ENCODE measurements at places on chromosomes 5 and 9. TPM values are rescaled to one million over a fixed set of nuclear protein-coding genes. Genes with fewer than 3 reads are reported as not detected.

DNA sequence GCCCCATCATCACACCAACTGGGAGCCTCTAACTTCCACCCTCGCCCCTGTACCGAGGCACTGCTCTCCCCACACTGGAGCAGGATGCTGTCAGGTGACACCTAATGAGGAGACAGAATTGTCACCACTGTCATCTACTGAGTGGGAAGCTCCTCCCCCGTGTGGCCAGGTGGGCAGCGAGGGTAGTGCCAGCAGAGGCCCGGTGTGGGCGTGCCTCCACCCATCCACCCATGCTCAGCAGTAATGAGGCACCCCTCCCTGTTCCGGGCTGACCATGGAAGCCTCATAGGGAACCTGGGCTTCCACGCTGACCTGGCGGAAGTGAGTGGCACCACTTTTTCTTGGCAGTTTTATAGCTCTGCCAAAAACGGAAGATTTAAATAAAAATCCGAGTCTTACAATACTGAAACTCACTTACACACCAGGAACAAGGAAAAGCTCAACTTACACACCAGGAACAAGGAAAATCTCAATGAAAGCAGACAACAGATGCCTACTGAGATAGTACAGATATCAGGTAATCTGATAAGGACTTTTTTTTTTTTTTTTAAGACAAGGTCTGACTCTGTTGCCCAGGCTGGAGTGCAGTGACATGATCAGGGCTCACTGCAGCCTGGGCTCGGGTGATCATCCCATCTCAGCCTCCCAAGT lies 30.6 kb upstream of the ASS1 start:
- DNase-seq: no peak
- no peak overlapping the region for H3K27ac ChIP-seq
- no peak overlapping the region for H3K4me3 ChIP-seq

GRCh38 chr9:76374783-76375559 lies 19.3 kb downstream of the RFK start:
- H3K36me3 ChIP-seq: no peaks in the 10 kb centered on the region
- DNase-seq: no peak
- no peak overlapping the region for H3K4me3 ChIP-seq

The LYRM7 gene
- total RNA-seq: 11.6 TPM

DNA sequence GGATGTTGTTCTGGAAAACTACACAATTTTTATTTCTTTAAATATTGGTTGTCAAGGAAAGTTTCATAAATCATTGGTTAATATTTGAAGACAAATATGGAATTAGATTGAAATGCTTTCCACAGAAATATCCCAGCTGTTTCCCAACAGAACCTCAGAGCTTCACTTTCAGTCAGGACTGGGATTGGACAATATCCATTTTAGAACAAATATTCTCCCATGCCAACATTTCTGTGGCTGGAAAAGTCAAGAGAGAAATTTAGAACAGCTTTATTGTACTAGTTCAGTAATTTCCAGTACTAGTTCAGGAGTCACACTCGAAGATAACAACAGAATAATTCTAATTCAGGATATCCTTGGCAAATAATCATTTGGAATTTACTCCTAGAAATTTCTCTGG lies 116.1 kb upstream of the TUT7 start:
- no peak overlapping the region for H3K27ac ChIP-seq
- no peak for DNase-seq
- H3K27me3 ChIP-seq: no peaks in the 10 kb centered on the region
- no peaks in the 10 kb centered on the region for H3K4me1 ChIP-seq
- no peak overlapping the region for H3K4me3 ChIP-seq

GRCh38 chr9:114426046-114426948 lies 38.5 kb upstream of the AKNA start:
- H3K4me1 ChIP-seq: no peaks in the 10 kb centered on the region
- DNase-seq: no peak
- no peak overlapping the region for H3K4me3 ChIP-seq
- no peak overlapping the region for H3K27ac ChIP-seq
- H3K27me3 ChIP-seq: no peaks in the 10 kb centered on the region
- no peaks in the 10 kb centered on the region for H3K36me3 ChIP-seq

The CCDC192 gene
- total RNA-seq: not detected

- DNase-seq: no peak
- no peak overlapping the region for H3K27ac ChIP-seq
- no peak overlapping the region for H3K4me3 ChIP-seq
- H3K27me3 ChIP-seq: no peaks in the 10 kb centered on the region
- H3K4me1 ChIP-seq: no peaks in the 10 kb centered on the region
- no peaks in the 10 kb centered on the region for H3K36me3 ChIP-seq
Measured at GRCh38 chr5:177103523-177104253, 17.0 kb downstream of the FGFR4 start.

GRCh38 chr9:131330814-131331600 lies 41.5 kb downstream of the PLPP7 start:
- H3K27me3 ChIP-seq: no peaks in the 10 kb centered on the region
- no peak overlapping the region for H3K27ac ChIP-seq
- DNase-seq: no peak
- H3K36me3 ChIP-seq: no peaks in the 10 kb centered on the region
- no peaks in the 10 kb centered on the region for H3K4me1 ChIP-seq

The PHF24 gene
- not detected for total RNA-seq

GRCh38 chr5:8906303-8906967 lies 639.4 kb downstream of the SEMA5A start:
- no peaks in the 10 kb centered on the region for H3K27me3 ChIP-seq
- DNase-seq: no peak
- no peak overlapping the region for H3K4me3 ChIP-seq
- no peak overlapping the region for H3K27ac ChIP-seq
- no peaks in the 10 kb centered on the region for H3K4me1 ChIP-seq

DNA sequence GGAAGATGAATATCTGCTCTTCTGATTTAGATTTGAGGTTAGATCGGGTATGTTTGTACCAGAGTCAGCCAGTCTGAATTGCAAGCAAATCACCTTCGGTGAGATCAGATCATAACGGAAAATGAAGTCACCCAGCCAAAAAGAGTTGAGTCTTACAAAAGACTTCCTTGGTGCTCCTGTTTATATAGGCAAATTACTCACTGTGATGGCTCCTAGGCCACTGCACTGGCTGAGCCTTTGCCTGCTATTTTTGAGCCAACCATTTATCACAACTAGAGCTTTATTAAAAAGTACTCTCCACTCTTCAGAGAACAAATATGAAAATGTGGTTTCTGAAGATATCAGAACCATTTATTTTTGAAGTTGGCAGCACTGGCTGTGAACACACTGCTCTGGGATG lies 277.7 kb upstream of the PCSK5 start:
- no peaks in the 10 kb centered on the region for H3K4me1 ChIP-seq
- no peak for DNase-seq
- no peaks in the 10 kb centered on the region for H3K27me3 ChIP-seq
- H3K36me3 ChIP-seq: no peaks in the 10 kb centered on the region

DNA sequence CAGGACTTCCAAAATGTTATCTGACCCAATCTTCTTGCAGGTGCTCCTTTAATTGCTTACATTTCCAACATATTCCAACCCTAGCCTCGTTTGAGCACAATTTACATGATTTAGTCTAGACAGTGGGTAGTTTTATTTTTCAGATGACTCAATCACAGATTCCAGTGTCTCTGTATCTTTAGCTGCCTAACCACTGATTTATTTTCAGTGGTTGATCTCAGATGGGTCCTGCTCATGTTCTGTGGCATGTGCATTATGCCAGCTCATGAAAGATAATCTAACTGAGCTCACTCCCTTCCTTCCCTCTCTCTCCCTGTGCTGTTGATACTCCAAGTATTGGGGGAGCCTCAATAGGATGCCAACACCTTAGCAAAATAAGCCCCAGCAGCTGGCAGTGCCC lies 106.1 kb upstream of the ICE1 start:
- no peak overlapping the region for H3K4me3 ChIP-seq
- H3K27ac ChIP-seq: no peak overlapping the region
- H3K27me3 ChIP-seq: no peaks in the 10 kb centered on the region
- no peaks in the 10 kb centered on the region for H3K4me1 ChIP-seq
- no peak for DNase-seq

The PCDHA5 gene
- not detected for total RNA-seq

DNA sequence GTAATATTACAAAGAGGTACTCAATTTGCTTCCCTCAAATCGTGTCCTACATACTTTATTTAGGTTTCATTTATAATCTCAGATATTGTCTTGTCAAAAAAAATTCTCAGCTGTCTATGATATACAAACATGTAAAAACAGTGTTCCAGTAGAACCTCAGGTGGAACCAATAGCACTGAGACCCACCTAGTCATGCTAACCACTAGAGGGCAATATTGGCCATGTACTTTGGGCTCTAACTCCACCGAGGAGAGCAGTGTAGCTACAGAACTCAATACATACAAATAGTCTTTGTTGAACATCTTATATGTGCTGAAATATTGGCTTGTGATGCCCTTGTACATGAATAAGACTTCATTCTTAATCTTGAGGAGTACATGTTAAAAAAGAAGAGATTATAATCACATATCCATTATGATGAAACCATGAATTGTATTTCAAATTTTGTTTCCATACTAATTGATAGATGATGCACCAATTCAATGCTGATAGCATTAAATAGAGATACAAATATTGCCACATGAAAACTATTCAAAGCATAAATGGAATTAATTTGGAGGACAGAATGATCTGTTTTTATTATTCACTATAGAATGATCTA lies 71.2 kb upstream of the CNTLN start:
- no peaks in the 10 kb centered on the region for H3K27me3 ChIP-seq
- H3K27ac ChIP-seq: no peak overlapping the region
- H3K36me3 ChIP-seq: no peaks in the 10 kb centered on the region
- H3K4me1 ChIP-seq: no peaks in the 10 kb centered on the region

- H3K36me3 ChIP-seq: no peaks in the 10 kb centered on the region
- DNase-seq: no peak
- no peaks in the 10 kb centered on the region for H3K27me3 ChIP-seq
- no peak overlapping the region for H3K27ac ChIP-seq
- H3K4me1 ChIP-seq: no peaks in the 10 kb centered on the region
Measured at GRCh38 chr5:90981821-90982220, 401.3 kb downstream of the ARRDC3 start.

GRCh38 chr5:107363768-107364167 lies 307.0 kb downstream of the EFNA5 start:
- H3K4me1 ChIP-seq: peaks cover 11% of the 10 kb centered on the region
- no peak for DNase-seq
- H3K36me3 ChIP-seq: no peaks in the 10 kb centered on the region
- H3K27me3 ChIP-seq: no peaks in the 10 kb centered on the region

GRCh38 chr5:77936365-77936693 lies 160.2 kb upstream of the TBCA start:
- H3K27ac ChIP-seq: no peak overlapping the region
- H3K4me1 ChIP-seq: peaks cover 22% of the 10 kb centered on the region
- no peak overlapping the region for H3K4me3 ChIP-seq
- H3K27me3 ChIP-seq: no peaks in the 10 kb centered on the region

DNA sequence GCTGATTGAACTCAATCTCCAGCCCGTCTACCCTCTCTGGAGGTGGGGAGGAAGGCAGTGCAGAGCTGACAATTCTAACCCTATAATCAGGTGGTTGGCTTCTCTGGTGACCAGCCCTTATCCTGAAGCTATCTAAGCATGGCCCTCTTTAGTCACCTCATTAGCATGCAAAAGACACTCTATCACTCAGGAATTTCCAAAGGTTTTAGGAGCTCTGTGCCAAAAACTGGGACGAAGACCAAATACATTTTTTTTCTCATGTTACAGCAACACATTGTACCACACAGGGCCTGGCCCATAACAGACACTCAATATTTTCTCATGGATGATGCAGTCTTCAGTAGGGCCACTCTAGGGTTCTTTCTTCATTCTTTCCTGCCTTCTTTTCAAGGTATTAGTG lies 118.8 kb upstream of the VLDLR start:
- no peaks in the 10 kb centered on the region for H3K36me3 ChIP-seq
- no peaks in the 10 kb centered on the region for H3K27me3 ChIP-seq
- no peak overlapping the region for H3K27ac ChIP-seq
- no peak overlapping the region for H3K4me3 ChIP-seq
- no peak for DNase-seq

DNA sequence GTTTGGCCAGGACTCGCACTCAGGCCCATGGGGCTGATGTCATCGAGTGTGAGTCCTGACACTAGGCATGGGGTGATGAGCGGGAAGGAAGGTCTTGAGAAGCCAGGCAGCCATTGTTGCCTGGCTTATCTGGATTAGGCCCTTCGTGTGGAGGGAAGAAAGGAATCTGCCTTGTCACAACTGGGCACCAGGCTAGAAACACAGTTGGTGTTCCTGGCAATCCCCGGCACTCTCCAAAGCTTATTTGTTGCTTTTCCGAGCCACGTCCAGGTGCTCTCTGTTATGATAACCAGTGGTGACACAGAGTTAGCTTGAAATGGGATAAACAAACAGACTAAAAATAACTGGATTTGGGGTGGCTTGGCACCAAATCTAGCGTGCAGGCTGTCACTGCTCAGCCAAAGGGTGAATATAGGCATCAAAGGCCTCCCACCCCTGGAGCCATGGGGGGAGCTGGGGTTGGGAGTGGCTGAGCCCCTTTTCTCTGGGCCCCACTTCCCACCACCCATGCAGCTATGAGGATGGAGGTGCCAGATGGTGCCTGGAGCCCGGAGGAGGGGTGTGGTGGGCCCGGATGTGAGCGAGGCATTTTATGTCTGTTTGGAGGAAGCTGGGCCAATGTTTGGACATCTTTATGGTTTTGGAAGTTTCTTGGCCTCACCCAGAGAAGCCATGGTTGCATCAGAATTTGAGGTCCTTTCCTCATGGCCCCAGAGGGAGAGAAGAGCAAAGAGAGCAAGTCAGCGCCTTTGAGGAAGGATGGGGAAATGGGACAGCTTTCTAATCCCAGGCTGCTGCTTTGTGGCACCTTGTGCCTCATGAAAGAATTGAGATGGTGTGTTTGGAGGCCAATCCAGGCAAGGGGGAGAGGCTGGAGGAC lies 98.0 kb upstream of the PITX1 start:
- no peak overlapping the region for H3K4me3 ChIP-seq
- no peaks in the 10 kb centered on the region for H3K4me1 ChIP-seq
- H3K27ac ChIP-seq: no peak overlapping the region
- H3K27me3 ChIP-seq: no peaks in the 10 kb centered on the region

The ADGRD2 gene
- not detected for total RNA-seq

DNA sequence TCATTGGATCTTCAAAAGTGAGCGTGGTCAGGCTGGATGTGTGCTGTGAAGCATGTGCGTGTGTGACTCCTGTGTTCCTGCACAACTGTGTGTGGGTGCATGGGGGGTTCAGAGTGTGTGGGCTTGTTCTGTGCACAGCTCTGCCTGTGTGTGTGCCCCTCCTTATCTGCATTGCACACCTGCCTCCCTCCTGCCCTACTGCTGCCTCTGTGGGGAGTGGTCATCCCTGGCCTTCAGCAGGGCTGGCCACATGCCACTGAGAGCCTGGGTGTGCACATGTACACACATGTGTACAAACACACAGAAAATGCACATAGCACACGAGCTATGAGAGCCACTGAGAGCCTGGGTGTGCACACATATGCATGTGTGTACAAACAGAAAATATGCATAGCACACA lies 92.1 kb downstream of the CACNA1B start:
- no peaks in the 10 kb centered on the region for H3K36me3 ChIP-seq
- H3K27me3 ChIP-seq: no peaks in the 10 kb centered on the region
- DNase-seq: no peak
- H3K27ac ChIP-seq: no peak overlapping the region
- no peaks in the 10 kb centered on the region for H3K4me1 ChIP-seq

DNA sequence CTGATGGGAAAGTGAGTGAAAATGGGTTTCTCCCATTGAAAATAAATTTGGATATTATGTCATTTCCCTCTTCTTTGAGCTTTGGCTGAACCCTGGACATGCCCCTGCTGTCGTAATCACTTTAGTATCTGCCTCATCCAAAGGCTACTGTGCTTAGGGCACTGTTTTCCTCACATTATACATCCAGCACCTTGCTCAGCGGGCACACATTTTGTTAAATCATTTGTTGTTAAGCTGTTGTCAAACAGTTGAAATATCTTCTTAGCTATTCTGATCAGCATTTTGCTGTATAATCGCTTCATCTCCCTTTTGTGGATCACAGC lies 352.7 kb upstream of the CD180 start:
- DNase-seq: no peak
- H3K4me1 ChIP-seq: peaks cover 8% of the 10 kb centered on the region
- no peak overlapping the region for H3K4me3 ChIP-seq
